ENCODE measurements at places on chromosomes 1 and 21.

GRCh38 chr1:33244809-33245186 lies 11.5 kb upstream of the ZNF362 start:
- DNase-seq: no peak

GRCh38 chr1:33342041-33342723 lies 21.3 kb upstream of the A3GALT2 start:
- no peak for DNase-seq

DNA sequence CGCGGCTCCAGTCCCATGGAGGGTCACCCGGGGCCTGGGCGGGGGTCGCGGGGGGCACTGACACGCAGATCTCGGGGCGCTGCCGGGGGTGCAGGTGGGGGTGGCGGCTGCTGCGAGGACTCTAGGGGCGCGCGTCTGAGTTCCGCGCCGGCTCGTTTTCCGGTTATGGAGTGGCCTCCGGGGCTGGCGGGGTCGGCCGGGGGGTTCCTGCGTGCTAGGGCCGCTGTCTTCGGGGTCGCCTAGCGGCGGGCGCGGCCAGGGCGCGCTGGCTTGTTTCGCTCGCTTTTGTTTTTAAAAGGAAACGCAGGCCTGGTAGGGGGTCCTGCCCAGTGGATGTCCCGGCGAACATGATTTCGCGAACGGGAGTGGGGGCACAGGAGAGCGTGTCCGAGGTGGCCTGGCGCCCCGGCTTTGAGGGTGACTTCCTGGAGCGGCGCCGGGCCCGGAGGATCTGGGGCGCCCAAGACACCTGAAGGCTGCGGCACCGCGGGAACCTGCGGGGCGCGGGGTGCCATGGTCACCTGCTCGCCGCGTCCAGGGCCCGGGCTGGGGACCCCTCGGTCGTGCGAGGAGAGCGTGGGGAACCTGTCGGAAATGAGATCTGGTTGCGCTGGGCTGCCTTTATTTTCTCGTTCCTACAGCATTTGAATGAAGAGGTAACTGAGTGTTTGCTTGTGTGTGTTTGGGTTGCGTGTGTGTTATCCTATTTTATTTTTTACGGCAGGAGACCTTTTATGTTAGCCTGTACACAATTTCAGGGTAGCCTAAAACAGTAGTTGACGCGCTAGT lies 618 bp downstream of the ETS2 start:
- DNase-seq: peak; percentile 23

DNA sequence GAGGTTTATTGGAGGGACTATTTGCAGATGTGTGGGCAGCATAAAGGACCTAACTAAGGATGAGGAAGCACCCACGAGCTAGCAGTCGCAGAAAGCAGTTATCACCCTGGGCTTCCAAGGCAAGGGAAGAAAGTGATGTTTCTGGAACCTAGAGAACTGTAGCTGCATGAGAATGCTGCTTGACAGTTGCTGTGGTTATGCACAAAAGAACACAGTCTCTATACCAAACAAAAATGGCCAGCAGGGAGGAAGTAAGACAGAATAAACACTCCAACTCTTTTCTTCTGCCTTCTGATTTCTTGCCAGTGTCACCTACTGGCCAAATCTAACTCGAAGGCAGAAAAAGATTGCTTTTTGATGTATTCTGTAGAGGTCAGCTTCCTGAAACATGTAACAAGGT lies 190.2 kb downstream of the RASAL2 start:
- no peak for DNase-seq

- no peak for DNase-seq
Observed at GRCh38 chr1:151368393-151369301, 3.9 kb downstream of the SELENBP1 start.

DNA sequence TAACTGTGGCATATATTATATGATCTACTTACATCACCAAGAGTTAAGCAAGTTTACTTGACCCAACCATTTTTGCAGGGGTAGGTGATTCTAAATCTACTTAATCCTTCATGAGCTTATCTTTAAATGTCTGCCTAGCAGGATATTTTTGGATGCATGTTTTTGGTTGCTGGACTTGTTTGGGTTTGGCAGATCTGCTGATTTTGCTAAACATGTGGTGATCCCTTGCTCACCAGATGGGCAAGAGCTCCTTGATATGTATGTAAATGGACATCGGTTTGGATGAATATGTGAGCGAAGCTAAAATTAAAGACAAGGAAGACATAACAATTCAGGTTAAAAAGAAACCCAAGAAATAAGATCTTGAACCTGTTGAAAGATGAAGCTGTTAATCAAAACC lies 36.7 kb downstream of the FMN2 start:
- DNase-seq: no peak

- DNase-seq: no peak
Observed at GRCh38 chr1:79124756-79125155, 118.2 kb upstream of the ADGRL4 start.

DNA sequence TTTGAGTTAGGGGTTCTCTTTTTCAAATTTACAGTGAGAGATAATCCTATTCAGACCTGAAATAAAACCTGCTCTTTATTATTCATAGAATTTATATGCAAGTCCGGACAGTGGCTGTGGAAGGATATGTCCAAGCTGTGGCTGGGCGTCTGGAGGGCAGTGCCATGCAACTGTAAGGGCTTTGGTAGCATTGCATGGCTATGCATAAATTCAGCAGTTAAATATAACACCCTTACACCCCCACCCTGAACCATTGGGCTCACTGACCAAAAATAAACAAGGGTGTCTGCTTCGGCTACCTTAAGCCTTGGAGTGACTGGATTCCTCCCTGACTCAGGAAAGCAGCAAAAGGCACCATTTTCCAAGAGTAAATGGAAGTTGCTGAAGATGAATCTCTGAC lies 5.4 kb downstream of the CHTOP start:
- no peak for DNase-seq

DNA sequence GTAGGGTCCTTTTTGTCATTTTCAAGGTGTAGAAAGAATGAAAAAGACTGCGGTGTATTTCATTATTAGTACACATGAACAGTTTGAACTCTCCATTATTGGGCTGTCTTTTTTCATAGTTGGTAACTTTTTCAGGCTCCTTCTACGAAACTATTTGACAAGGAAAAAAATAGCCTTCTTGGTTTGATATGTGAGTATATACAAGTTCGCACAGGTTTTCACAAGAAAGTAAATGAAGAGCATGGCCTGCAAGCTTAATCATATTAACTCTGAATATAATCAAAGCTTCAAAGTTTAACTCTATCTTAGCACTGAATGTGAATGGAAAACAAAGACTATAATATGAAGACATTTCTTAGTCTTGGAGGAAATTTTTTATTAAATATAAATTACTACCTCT lies 290.0 kb upstream of the ADGRL2 start:
- no peak for DNase-seq

DNA sequence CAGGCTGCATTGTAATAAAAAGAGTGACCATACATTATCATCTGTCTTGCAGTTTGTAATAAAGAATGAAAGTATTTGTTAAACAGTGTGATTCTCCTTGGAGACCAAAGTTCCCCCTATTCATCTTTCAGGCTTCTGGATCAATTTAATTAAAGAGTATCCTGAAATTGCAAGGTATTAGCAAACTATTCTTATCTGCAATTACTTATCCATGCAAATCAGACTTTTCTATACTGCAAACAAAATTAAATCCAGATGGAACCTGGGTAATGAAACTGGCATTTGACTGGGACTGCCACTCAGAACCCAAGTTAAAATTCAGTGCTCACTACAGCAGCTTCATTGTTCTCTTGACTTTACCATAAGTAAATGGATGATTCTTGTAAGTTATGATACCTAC lies 37.1 kb downstream of the JAK1 start:
- DNase-seq: no peak
